ENCODE measurements at places on chromosomes 4 and X. TPM values are rescaled to one million over a fixed set of nuclear protein-coding genes. Genes with fewer than 3 reads are reported as not detected.

GRCh38 chrX:46381630-46382029, 163.6 kb downstream of the ZNF674 start:
- DNase-seq = peak; percentile 2
- H3K4me3 ChIP-seq = no peak overlapping the region
- no peaks in the 10 kb centered on the region for H3K27me3 ChIP-seq
- H3K27ac ChIP-seq = no peak overlapping the region

DNA sequence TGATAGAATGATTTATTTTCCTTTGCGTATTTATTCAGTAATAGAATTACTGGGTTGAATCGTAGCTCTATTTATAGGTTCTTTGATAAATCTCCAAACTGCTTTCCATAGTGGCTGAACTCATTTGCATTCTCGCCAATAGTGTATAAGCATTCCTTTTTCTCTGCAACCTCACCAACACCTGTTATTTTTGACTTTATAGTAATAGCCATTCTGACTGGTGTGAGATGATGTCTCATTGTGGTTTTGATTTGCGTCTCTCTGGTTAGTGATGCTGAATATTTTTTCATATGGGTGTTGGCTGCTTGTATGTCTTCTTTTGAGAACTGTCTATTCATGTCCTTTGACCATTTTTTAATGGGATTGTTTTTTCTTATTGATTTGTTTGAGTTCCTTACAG, 160.7 kb downstream of the MID1IP1 start:
- no peaks in the 10 kb centered on the region for H3K4me1 ChIP-seq
- H3K36me3 ChIP-seq = no peaks in the 10 kb centered on the region
- H3K27me3 ChIP-seq = no peaks in the 10 kb centered on the region

The AFF2 gene
- not detected for total RNA-seq

- no peaks in the 10 kb centered on the region for H3K27me3 ChIP-seq
- H3K27ac ChIP-seq = no peak overlapping the region
- no peak for DNase-seq
- H3K4me1 ChIP-seq = no peaks in the 10 kb centered on the region
- H3K4me3 ChIP-seq = no peak overlapping the region
These were observed 105.5 kb upstream of the LCORL start for GRCh38 chr4:18127030-18127429.

DNA sequence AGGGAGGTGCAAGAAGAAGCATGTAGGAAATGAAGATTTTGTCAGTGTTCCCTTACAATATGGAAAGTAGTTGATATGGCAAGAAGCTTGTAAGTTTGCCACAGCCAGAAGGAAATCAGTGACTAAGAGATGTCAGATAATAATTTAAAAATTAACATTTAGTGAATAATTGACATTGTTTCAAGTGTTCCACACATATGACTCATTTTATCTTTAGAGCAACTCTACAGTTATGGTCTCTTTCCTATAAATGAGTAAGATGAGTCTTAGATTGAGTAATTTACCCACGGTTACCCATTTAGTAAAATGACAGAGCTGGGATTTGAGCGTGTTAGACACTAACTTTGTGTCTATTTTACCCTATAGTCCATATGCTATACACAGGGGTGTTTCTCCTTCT, 300.3 kb upstream of the IRS4 start:
- no peak for DNase-seq
- no peaks in the 10 kb centered on the region for H3K4me1 ChIP-seq
- no peak overlapping the region for H3K4me3 ChIP-seq
- no peaks in the 10 kb centered on the region for H3K27me3 ChIP-seq
- H3K27ac ChIP-seq = no peak overlapping the region

The GAGE13 gene
- not detected for total RNA-seq

DNA sequence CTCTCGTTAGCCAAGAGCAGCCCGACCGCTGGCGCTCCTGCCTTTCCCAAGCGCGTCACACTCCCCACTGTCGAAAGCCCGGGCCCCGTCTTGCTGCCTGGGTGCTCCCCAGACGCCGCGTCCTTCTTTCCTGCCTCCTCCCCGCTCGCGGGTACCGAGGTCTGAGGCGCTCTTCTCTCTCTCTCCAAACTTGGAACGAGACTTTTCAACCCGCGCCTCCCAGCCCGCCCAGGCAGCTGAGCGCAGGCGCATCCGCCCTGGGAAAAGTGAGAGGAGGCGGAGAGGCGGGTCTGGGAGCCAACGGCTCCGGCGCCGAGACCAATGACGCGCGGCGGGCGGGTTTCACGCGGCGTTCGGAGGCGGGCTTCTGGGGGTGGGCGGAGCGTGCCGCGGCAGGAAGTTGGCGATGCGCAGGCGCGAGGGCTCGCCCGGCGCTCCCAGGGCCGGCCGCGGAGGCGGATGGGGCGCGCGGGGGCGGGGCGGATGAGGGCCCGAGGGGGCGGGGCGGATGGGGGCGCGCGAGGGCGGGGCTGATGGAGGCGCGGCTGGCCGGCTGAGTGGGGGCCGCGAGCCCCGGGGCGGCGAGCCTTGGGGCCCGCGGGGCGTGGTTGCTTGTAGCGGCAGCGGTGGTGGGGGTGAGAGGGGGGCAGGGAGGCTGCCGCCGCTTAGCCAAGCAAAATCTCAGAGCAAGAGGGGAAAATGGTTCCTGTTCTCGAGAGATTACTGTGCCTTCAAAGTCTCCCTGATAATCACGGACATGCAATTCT, at the start of gene RBBP7:
TSS of gene RBBP7 (minus strand) at position 268 of the 767 bp plus-strand sequence. CDS start 309 bp downstream, outside the sequence.
- H3K27me3 ChIP-seq = no peaks in the 10 kb centered on the region
- H3K27ac ChIP-seq = peak within 1 kb of the TSS; percentile 97
- peaks cover 8% of the 10 kb centered on the region for H3K36me3 ChIP-seq

DNA sequence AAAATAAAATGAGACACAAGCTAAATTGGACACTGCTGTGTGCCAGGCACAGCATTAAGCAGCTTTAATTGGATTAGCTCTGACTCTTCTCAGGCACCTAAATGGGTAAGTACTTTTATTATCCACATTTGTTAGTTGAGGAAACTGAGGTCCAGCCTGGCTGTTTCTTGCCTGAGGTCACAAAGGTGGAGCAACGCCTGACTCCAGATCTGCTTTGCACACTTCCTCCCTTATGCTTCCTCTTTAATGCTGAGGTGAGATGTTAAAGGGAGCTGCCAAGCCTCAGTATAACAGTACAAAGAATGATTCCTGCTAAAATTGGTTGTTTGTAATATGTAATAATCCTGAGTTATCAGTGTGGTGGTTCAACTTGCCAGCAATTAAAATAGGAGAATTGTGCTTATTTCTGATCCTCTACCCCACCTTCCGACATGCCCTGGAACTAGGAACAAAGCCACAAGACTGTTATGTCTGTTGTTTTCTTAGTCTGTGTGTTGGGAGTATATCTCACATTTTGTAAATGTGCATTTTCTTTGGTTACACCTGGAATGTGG, 74.4 kb downstream of the AFF1 start:
- peak overlapping the region; percentile 53 for H3K4me3 ChIP-seq
- peaks cover 5% of the 10 kb centered on the region for H3K36me3 ChIP-seq
- DNase-seq = no peak
- peaks cover 10% of the 10 kb centered on the region for H3K27me3 ChIP-seq
- H3K4me1 ChIP-seq = peaks cover 70% of the 10 kb centered on the region

The SGCB gene
- 91.5 TPM for total RNA-seq

DNA sequence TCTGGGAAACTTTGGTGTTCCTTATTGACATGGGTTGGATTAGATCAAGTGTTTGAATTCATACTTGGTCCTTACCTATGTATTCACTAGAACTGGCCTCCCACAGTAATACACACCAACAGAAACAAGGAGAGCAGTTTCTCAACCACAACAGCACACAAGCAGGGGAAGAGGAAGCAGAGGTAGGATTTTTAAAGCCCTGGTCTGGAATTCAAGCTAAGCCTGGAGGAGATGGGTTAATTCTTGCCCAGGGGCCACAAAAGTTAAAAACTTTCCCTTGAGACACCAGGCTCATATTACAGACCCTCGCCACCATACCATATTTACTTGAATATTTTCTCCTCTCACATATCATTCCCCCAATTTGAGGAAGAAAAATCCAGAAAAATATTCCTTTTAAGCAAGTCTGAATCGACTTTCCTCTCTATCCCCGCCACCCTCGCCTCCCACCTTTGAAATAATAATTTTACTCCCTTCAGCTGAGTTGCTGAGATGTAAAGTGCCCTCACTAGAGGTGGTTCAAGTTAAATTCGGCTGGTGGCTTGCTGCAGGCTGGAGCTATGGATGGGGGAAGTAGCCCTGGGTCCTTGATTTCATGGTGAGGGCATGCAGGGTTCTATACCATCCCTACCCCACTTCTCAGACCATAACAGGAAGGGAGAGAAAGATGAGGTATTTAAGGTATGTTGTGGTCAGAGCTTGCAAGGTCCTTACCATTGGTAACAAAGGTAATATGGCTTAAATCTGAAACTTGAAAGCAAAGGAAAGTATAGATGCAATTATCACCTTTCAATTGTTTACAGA, 440.2 kb downstream of the INPP4B start:
- no peak for DNase-seq
- H3K27ac ChIP-seq = peak overlapping the region; percentile 98
- H3K4me1 ChIP-seq = peaks cover 75% of the 10 kb centered on the region
- H3K27me3 ChIP-seq = peaks cover 3% of the 10 kb centered on the region
